ENCODE measurements at places on chromosomes 5 and 9.

DNA sequence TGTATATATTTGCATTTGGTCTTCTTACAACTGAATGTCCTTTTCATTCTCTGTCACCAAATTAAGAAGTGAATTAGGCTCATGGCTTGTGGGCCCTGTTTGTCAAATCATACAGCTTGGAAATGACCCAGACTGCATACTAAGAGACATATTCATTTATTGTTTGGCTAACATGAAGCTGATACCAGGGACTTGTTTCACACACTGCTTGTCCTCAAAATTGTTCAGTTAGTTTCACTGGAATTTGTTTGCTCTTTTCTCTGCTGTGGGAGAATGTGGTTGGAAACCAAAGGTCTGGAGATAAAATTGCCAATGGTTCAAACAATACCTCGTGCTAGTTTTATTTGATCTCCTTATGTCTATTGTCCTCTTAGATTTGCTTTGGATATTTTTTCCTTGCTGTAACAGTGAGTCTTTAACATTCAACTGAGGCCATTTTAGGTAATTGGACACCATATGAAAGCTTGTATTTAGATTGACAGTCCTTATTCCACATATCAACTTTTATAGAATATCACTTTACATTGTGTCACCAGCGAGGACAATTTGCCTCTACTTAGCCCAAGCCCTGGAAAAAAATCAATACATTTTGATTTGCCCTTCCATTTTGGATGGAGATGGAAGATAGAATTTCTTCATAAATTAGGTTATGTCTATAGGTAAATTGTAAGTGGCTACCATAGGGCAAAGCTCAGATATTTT, 144.3 kb upstream of the MTAP start:
- DNase-seq: peak; percentile 86

GRCh38 chr5:171541341-171541776, 121.9 kb downstream of the FGF18 start:
- no peak for DNase-seq

DNA sequence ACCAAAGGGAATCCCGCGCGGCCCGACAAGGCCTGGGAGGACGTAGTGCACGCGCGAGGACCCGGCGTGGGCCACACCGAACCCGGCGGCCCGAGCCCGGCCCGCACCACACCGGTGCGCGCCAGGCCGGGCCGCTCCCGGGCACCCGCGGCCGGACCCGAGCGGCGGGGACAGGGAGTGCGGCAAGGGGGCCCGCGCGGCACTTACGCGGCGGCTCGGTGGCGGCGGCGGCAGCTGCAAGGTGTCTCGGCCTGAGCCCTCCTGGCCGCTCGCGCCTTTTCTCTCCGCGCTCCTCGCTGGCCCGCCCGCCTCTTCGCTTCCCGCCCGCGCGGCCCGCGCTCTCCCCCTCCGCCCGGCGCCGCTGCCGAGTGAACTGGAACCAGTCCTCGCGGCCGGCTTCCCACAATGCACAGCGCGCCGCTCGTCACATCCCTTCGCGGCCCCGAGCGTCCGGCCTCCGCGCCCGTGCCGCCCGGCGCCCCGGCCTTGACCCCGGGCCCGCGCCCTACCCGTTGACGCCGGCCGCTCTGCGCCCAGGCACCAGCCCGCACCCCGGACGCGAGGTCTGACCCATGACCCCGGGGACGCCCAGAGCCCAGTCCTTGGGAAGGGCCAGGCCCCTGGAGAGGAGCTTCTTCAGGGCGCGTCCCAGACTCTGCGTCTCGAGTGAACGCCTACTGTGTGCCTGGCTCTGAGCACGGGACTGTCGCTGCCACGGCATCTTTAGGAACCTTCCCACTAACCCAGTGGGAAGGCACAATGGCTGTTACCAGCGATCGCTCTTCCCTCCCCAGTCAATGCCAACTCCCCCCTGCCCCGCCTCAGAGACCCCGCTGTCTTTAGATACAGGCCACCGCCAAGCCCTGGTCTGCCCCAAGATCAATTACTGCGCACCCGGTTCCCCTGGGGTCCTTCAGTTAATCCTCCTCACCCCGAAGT, at the start of gene MACROH2A1:
Gene MACROH2A1, minus strand, starts transcription at position 377 of the 939 bp plus-strand sequence. CDS start 10,138 bp downstream, outside the sequence.
- peak; percentile 76 for DNase-seq

GRCh38 chr5:146623666-146624065, 107.7 kb upstream of the GPR151 start:
- DNase-seq: no peak

- DNase-seq: no peak
These were observed 174.6 kb upstream of the SPEF2 start for GRCh38 chr5:35442885-35443639.

DNA sequence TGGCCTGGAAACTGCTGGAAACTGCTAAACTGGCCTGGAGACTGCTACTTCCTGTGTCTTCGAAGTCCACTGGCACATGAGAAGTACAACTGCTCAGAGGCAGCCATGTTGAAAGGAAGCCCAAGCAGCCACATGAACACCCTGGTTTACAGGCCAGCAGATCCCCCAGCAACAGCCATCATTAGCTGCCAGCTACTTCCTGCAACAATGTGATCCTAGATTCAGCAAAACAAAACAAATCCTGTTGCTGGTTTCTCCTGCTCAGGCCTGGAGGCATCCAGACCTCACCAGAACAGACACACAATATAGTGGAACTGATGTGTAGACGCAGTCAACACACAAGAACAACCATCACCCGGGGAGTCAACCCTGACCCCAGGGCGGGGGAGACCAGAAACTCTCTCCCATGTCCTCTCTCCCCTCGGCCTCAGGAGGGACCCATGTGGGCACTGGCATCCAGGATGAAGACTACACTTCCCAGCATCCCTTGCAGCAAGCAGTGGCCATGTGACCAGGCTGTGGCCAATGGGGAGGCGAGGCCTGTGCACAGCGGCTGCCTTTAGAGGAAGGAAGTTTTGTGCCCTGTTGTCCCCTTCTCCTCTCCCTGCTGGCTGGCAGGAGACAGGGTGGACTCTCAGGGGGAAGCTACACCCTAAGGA, 9.2 kb upstream of the LCN15 start:
- DNase-seq: no peak

DNA sequence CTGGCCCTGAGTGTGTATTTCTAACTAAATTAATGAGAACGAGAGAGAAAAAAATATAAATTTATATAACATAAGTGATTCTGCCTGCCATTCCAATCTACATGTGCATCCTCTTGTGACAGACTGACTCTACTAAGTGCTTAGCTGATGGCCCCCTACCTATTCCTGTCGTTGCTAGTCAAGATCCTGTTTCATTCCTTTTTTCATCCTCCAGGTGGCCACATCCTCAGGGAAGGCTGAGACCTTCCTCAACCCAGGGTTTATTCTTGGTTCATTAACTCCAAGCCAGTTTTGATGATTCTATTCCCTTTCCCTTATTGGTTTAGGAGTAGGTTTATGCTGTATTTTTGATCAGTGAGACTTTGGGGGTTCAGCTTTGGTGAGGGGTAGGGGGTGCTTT, 201.3 kb downstream of the C9orf152 start:
- no peak for DNase-seq

- no peak for DNase-seq
These were observed 19.4 kb upstream of the FBP2 start for GRCh38 chr9:94613003-94613402.

GRCh38 chr5:146219243-146219642, 15.8 kb downstream of the RBM27 start:
- DNase-seq: no peak

Data from fibroblast of the aortic adventitia (primary cell).